Ovary (tissue), 10 donors: ENCODE measurements at places on chromosomes 16 and 17.

GRCh38 chr17:56937687-56938086 is 23.2 kb downstream of the COIL start:
- DNase-seq: no peak

DNA sequence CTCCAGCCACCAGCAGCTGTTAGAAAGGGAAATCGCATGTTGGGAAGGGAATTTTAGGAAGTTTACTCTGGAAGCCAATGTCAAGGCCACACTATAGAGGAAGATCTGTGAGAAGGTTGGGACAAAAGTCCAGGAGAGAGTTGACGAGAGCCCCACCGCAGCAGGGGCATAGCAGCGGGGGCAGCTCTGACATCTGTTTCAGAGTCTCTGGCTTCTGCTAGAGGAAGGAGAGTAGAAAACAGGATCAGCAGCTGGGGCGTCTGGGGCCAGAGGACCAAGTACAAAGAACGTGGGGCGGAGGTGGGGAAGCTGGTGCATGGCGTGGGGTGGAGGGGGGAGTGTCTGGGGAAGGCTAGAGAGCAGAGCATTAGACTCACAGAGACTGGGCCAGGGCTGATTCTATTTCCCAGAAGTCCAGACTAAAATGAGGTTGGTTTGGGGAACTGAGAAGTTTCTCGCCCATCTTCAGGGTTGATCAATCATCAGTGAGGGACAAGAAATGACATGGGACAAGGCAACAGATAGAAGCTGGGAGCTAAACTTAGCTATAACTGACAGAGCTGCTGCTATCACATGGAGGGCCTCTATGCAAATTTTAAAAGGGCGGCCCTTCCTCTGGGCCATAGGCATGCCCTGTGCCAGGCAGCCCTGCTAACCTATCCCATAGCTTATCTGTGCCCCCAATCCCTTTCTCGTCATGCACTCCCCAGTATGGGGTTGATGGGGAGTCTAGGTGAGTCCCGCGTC is 1.2 kb downstream of the RABEP2 start:
- DNase-seq: no peak

DNA sequence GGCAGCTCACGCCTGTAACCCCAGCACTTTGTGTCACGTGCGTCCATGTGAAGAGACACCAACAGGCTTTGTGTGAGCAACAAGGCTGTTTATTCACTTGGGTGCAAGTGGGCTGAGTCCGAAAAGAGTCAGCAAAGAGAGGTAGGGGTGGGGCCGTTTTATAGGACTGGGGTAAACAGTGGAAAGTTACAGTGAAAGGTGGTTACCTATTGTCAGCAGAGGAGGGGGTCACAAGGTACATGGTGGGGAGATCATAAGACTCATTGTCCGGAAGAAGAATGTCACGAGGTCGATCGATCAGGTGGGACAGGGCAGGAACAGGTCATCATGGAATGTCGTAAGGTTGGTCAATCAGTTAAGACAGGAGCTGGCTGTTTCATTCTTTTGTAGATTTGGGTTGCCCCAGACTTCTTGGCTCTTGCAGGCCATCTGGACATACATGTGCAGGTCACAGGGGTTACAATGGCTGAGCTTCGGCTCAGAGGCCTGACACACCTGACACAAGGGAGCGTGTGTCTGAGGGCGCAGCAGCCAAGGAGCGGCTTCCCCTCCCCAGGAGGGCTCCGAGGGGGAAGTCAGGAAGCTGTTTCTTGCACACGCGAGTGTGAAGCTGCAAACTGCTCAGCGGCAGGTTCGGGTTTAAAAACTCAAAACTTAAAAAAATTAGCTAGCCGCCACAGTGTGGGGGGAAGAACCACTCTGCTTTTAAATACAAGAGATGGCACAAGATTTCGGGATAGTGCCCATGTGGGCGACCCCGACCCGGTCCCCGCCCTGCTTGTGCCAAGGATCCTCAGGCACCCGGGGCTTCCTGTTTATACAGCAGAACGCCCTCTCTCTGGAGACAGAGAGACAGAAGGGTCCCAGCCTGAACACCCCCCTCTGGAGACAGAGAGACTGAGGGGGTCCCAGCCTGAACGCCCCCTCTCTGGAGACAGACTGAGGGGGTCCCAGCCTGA is 12.4 kb upstream of the TEX19 start:
- DNase-seq: no peak

DNA sequence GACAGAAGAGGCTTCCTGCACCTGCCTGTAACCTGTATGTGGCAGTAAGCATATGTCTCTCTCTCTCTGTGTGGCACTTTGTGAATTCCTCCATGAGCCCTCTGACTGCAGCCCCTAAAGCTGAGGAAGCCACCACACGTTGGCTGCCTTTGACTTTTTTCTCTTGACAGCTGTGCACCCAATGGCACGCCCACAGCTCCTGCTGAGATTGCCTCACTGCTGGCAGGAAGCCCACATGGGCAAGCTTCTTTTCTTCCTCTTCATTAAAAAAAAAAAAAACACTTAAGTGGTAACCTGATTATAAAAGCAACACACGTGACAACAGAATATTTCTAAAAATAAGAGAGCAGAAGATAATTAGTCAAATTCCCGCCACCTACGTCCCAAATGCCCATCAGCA is 34.0 kb upstream of the PIRT start:
- no peak for DNase-seq

DNA sequence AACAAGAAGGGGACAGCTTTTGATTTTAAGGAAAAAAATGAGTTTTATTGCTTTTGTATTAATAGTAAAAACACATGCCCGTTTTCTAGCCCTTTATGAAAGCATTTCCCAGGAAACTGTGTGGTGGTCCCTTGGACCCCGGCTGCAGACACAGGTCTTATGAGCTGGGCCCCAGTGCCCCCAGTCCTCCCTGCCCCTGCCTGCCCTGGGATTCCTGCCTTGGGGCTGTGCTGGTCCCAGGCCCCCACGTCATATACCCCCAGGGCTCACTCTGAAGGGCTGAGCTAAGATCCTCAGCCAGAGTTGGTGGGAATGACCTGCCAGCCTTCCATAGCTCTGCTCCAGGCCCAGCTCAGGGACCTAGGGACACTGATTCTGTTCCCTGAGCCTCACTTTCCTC is 30.8 kb downstream of the GINS2 start:
- DNase-seq: no peak

GRCh38 chr17:5035315-5035714 is at the start of gene SLC52A1:
SLC52A1 (minus strand) TSS chr17:5035426; CDS start chr17:5034606, 820 bp downstream.
- no peak for DNase-seq

GRCh38 chr17:16438557-16439302 is 23.4 kb downstream of the TRPV2 start:
- DNase-seq: peak; percentile 95

DNA sequence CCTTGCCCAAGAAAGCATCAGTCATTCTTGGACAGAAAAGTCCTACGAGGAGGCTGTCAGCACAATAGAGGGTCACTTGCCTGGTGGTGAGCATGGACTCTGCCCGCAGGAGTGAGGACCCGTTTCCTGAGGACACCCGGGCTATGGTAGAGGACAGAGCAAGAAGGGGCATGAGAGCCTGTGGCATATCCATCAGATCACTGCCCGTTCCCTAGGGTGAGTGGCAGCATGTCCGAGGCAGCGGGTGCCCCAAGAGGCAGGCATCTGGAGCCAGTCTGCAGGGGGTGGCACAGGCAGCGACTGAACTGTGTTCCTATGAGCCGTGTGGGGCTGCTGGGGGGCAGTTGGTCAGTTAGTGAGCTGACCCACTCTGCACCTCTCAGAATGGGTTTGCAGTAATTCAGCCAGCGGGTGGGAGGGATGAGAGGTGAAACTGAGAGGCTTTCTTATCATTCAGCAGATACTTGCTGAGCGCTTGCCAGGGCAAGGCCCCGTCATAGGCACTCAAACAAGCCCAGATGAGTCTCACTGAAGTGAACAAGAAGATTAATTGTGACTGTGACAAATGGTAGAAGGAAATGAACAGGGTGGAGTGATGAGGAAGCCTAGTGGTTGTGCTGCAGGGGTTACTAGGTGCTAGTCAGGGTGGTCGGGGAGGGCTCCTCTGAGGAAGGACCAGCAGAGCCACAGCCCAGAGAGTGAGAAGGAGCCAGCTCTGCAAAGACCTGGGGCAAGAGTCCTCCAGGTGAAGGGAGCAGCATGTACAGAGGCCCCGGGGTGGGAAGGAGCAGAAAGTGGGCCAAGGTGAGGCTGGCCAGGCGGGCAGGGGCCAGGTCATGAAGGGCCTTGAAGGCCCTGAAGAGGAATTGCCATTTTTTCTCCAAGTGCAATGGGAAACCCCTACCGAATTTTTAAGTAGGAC is 87.9 kb downstream of the CLEC16A start:
- DNase-seq: no peak

- DNase-seq: no peak
Measured at GRCh38 chr17:77892469-77893143, 65.9 kb upstream of the TNRC6C start.

DNA sequence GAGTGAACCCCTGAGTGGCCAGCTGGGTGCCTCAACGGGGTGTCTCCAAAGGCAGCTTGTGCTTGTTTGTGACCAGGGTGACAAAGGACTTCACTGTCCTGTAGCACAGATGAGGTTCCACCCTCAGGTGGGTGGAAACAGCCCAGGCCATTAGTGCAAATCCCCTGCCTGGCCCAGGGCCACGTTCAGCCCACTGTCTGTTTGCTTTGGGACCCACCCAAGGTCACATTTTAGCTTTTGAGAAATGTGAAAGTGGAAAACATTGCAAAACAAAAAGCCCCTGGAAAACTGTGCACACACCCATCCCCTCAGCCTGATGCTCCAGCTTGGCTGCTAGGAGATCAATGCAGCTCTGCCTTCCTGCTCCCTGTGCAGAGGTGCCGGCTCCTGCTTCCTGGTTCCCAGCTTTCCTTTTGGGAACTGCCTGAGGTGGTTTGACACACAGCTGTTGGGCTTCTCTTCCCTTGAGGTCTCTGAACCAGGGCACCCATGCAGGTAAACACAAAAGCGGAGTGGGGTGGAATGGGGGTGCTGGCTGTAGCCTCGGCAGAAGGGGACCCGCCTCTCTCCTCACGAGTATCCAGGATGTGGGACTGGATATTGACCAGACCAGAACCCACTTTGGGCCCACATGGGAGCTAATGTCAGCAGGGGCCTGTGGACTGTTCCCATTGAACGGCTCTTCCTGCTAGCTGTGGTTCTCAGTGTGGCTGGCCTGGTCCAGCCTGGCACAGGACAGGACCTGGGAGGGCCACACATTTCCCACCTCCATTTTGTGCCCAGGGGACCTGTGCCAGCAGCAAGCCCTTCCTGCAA is 7.9 kb upstream of the SPHK1 start:
- DNase-seq: peak; percentile 43

GRCh38 chr17:73304971-73305812 is 6.6 kb downstream of the CDC42EP4 start:
- peak; percentile 75 for DNase-seq

DNA sequence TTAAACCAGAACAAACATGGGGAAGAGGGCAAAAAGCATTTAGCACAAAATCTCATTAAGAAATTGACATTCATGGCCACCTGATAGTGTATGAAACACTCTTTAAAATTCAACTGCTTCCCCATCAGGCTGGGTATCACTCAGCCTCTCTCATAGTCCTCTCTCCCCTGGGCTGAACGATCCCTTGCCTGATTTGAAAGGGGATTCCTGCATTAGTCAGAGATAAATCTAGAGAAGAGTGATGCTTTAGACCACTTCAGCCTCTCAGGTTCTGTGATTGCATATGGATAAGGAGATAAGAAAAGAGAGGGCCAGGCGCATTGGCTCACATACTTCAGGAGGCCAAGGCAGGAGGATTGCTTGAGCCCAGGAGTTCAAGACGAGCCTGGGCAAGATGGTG is 280.0 kb downstream of the SOX9 start:
- DNase-seq: no peak

- no peak for DNase-seq
Measured at GRCh38 chr16:30858829-30859423, 35.0 kb downstream of the BCL7C start.

GRCh38 chr16:70660672-70661350 is 14.5 kb downstream of the IL34 start:
- no peak for DNase-seq

GRCh38 chr17:28758411-28759121 is 14.8 kb downstream of the TRAF4 start:
- no peak for DNase-seq

DNA sequence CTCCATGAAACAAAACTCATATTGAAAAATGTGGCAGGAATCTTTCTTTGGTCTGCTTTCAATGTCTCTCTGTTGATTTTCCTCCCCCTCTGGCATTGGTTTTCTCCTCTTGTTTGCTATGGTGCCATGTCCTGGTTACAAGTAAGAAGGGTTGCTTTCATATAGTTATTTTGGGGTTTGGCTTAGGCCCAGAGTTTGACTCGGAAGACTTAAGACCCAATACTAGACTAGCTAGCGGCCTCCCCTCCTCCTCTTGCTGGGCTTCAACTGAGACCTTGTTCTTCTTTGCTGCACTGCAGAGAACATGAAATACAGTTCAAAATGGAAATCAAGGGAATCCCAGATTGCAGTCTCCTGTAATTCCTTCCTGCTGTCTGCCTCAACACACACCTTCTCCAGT is 30.0 kb upstream of the CLEC18A start:
- DNase-seq: no peak

DNA sequence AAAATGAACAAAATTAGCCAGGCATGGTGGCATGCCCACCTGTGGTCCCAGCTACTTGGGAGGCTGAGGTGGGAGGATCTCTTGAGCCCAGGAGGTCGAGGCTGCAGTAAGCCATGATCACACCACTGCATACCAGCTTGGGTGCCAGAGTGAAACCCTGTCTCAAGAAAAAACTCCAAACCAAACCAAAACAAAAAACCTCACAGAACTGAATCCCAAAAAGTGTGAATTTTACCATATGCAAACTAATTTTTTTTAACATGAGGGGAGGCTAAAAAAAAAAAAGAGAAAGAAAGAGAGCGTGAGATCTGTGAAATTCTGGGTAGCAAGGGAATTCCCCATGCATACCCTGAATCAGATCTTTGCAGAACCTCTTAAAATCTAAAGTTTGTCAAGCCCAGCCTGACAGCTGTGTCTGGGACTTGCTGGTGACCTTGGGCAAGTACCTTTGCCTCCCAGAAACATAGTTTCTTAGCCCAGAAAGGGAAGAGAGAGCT is 17.1 kb upstream of the CDH1 start:
- no peak for DNase-seq

DNA sequence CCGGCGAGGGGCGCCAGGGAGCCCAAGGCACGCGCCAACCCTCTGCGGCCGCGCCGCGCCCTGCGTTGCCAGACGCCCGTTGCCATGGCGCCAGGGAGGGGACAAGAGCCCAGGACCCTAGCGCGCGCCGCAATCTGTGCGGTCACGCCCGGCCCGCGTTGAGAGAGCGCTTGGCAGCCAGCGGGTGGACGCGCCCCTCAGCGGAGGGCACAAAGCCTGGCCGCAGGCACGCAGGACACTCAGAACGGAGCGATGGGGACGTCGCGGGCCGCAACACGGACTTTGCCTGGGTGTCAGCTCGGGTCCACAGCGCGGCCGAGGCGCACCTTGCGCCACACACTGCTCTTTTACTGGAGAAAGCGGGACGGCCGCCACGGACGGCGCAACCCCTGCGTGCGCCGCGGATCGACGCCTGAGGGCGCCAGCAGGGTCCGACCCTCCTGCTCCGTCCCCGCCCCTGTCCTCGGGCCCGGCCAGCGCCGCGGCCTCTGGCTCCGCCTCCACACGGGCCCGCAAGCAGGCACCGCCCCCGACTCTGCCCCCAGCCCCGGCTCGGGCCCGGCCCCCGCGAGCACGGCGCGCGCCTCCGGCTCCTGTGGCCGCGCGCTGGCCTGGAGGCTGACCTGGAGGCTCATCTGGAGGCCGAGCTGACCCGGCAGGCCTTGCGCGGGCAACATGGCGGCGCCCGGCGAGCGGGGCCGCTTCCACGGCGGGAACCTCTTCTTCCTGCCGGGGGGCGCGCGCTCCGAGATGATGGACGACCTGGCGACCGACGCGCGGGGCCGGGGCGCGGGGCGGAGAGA is at the start of gene GFER:
GFER (plus strand) TSS at position 650 of the 803 bp plus-strand sequence; CDS start at position 676, 26 bp downstream.
- DNase-seq: peak; percentile 72
